Activated B cell treated with CpG ODN at 0.5 μM for 24 hours (primary cell): ENCODE measurements at places on chromosomes 2 and 18.

DNA sequence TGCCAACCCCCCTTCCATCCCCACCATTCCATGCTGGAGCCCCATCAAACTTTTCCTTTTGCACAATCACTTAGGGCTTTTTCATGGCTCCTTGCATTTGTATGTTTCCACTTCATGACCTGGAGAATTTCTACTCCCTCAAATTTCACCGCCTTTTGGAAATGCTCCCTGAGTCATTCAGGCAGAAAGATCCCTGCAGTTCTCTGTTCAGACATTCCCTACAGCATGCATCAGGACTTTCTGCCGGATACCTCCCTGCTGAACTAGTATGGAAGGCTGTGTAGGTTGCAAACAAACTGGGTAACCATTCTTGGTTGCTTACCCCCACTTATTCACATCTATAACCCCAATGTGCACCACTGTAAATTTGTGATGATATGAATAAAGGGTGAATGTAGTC lies 389.6 kb upstream of the CELF4 start:
- DNase-seq: no peak

GRCh38 chr2:241870611-241871537 lies 1.3 kb downstream of the RTP5 start:
- DNase-seq: no peak

- DNase-seq: no peak
Observed at GRCh38 chr2:127672341-127673224, 2.7 kb downstream of the LIMS2 start.

DNA sequence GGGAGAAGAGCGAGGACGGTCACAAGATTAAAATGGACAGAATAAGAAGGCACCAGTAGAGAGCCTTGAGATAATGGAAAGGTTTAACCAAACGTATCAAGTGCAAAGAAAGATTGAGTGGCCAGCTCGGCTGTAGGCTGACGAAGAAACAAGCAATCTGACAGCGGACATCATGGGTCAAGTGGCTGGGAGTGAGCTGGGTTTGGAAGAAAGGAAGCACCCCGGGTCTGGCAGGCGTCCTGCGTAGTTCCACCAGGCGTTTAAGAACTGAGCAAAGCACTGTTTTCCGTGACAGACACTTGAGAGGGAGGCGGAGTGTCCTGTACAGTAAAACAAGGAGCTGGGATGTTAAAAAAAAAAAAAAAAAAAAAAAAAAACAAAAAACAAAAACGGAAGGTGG lies 27.1 kb downstream of the DAPL1 start:
- DNase-seq: no peak

DNA sequence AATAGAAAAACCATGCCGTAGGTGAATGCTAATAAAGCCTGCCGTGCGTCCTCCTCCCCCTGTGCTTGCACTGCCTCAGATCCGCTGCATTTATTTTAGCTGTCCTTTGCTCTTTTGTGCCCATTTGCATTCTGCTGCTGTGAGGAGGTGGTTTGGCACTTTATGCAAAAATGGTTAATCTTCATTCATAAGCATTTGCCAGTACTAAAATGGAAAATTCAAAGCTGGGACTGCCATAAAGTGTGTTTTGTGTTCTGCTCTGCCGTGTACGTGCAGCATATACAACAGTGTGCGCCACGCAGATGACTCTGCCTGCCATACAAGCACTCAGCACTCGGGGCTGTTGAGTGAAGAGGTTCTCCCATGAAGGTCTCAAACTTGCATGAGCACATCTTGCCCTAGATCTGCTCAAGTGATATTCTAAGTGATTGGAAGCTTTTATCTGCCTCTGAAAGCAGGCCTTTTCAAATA lies 73.6 kb downstream of the SPATS2L start:
- DNase-seq: no peak

DNA sequence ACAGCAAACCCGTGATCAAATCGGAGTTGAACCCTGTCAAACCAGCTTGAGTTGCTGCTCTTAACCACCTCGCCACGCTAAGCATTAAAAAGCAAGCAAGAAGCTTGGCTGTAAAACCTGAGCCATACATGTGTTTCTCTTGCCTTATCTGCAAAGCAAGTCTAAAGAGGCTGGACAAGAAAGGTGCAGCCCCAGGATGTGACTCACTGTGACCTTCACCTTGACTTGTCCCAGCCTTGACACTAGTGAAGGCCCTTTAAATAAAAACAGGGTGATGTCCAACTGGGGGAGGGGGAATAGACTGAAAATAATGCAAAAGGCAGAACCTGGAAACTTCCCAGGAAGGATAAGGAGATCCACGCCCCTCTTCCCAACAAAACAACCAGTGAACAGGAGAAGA lies 127.6 kb upstream of the NPAS2 start:
- DNase-seq: no peak

DNA sequence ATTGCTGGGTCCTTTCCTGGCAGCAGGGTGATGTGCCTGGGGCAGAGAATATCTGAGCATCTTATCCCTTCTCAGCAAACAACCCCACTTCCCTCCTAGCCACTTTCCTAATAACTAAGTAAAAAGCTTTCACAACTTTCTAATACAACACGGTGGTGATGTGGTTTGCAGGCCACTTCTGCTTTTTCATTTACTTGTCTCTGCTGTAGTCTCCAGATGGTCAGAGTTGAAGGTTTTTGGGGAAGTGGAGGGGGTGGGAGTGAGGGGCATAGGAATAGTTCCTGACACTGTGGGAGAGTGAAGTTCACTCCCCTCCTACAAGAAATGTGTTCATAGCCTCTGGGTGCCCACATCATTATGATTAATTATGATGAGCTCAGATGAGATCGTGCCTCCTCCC lies 11.6 kb downstream of the OXER1 start:
- DNase-seq: no peak

GRCh38 chr18:77300579-77300978 lies 50.9 kb downstream of the GALR1 start:
- no peak for DNase-seq

- no peak for DNase-seq
Observed at GRCh38 chr2:26997394-26997793, 27.0 kb downstream of the MAPRE3 start.

GRCh38 chr18:75067996-75068645 lies 140.8 kb downstream of the PTGR3 start:
- no peak for DNase-seq

GRCh38 chr2:16293398-16293797 lies 353.0 kb downstream of the MYCN start:
- DNase-seq: no peak
